ENCODE measurements at places on chromosomes 5 and 9.

GRCh38 chr9:134208310-134208841, 44.0 kb upstream of the RNU6ATAC start:
- DNase-seq: no peak

DNA sequence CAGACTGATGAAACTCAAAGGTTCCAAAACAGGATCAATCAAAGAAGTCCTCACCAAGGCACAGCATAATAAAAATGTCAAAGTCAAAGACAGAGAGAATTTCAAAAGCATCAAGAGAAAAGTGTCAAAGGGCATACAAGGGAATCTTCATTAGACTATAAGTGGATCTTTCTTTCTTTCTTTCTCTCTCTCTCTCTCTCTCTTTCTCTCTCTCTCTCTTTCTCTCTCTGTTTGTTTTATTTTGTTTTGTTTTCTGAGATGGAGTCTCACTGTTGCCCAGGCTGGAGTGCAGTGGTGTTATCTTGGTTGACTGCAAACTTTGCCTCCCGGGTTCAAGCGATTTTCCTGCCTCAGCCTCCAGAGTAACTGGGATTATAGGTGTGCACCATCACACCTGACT, 148.3 kb upstream of the CD180 start:
- no peak for DNase-seq

DNA sequence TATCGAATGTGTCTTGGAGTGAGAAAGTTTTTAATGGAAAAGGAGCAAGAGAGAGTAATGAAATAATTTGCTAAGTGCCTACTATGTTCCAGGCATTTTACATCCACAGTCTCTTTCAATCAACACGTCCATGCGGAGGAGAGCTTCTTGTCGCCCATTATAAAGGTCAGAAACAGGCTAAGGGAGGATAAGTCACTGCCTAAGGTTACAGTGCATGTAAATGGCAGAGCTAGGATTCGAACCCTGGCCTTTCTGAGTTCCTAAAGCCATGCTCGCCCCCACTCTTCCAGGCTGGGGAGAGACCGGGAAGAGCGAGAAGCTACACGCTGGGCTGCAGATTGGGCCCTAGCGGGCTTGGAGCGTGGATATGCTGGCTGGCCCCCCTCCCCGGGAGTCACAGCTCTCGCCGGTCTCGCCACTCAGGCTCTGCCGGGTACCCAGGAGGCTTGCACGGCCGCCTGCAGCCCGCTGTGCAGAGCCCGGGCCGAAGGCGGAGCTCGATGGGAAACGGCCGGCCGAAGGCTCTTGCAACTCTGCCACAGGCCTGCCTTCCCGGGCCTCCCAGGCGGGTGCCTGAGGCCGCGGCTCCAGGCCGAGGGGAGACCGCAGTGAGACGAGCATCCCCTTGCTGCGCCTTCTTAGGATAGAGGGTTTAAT, 775 bp upstream of the LHX2 start:
- no peak for DNase-seq

DNA sequence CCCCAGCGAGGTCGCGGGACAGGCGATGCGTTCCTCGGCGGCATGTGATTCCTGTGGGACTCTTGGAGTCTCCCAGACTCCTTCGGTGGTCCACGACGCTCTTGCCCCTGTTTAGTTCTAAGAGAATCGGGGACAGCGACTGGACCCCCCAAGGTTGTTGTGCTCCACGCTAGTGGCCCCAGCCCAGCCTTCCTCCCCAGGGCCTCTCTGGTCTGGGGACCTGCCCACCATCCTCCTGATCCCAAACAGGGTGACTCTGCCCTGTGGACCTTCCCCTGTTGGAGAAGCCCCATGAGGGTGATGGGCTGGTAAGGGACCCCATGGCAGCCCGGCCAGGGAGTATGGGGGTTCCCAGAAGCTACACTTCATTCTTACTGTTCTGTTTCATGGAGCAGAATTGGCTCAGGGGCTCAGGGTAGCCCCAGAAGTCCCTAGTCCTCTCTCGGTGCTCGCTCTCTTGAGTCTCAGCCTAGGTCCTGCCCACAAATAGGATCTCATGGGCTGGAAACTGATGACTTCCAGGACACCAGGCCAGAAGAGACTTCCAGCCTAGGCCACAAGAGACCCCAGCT, 880 bp downstream of the CARD19 start:
- peak; percentile 21 for DNase-seq

GRCh38 chr5:6321078-6321477, 57.3 kb downstream of the MED10 start:
- DNase-seq: no peak

GRCh38 chr9:72334658-72335337, 30.2 kb downstream of the ZFAND5 start:
- no peak for DNase-seq

- DNase-seq: no peak
Measured at GRCh38 chr9:90013778-90014177, 409.0 kb downstream of the GADD45G start.

DNA sequence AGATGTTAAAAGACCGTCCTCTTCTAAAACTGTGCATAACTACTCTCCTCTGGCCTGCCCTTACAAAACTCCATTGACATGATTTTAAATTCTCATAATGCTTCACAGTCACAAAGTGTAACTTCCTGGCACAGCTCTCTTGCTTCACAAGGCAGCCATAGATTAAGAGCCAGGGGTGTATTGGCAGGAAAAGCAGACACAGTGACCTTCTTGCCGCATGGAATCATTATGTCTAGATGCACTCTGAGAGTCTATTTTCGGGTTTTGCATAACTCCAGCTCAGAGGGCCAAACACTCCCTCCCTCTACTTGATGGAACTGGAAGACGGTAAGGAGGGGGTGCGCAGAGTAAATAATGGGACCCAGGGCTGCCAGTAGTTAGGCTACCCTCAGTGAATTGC, 110.1 kb downstream of the MARCHF3 start:
- no peak for DNase-seq

DNA sequence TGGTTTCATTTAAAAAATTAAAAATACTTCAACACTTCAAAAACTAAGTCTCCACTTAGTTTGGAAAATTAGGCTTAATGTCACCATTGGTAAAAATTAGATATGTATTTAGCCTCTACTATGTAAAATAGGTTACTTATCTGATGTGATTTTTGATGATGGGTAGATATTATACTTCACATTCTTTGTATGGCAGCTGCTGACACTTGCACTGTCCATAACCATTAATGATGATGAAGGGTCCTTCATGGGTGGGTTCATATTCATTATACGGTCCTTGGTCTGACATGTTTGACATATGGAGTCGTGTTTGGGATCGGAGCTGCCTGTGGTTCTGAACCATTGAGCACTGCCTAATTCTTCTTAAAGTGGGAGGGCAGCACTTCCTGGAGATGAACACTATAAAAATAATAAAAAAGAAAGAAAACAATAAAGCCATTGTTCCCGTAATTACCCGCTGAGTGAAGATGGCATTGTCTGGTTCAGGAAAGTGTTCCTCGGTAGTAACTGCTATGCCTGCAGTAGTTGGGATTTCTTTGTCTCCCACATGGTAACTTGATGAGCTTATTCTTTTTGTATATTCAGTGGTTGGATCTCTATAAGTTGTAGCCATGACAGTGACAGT, 2.2 kb downstream of the LRRTM2 start:
- DNase-seq: no peak

DNA sequence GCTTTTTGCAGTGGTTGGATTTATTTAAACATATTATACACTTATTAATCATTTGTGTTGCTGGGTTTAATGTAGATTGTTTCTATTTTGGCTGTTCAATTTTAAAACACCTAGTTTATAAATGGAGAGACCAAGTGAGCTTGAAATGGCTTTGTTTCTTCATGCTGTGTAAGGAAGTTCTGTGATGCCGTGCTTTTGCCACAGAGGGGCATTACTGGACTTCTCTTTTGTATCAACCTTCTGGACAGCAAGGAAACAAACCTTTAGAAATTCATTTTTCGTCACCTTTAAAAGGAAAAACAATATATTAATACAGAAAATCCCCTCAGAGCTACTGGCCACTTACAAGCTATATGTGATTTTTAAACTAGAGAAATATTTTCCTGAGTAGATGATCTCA, 81.9 kb downstream of the DMRTA1 start:
- DNase-seq: no peak

GRCh38 chr5:16315501-16315900, 135.9 kb upstream of the MARCHF11 start:
- DNase-seq: no peak

DNA sequence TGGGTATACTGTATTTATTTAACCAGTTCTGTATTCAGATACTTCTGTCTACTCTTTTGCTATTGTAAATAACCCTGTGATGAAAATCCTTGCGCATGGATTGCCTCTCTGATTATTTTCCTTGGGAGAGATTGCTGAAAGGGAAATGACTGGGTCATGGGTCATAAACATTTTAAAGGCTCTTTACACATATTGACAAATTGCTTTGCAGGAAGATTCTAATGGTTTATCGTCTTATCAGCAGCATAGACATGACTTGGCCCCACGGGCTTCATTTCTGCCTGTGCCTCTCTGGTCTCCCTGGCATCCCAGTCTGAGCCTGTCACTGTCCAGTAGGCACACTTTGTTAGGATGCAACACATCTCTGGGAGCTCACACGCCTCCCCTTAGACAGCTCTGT, 52.3 kb downstream of the RGS3 start:
- no peak for DNase-seq

DNA sequence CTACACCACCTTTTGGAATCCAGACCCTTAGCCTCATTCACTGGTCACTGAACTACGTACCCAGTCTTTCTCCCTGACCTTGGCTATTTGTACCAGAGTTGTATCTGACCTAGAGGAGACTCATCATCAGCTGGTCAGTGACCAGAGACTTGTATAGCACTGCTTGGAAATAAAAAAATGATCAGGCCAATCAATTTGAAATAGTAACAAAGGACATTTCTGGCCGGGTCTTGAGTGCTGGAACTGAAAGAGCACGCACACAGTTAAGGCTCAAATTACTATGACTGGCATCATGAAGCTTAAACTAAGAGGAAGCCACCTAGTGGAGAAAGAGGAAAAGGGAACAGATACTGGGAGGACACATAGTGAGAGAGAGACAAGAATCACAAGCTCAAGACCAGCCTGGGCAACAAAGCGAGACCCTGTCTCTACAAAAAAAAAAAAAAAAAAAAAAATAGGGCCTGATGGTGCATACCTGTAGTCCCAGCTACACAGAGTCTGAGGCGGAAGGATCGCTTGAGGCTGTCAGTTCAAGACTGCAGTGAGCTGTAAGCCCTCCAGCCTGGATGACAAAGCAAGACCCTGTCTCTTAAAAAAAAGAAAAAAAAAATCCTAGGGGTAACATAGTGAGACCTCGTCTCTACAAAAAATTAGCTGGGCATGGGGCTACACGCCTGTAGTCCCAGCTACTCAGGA, 12.8 kb upstream of the SRP19 start:
- DNase-seq: no peak

GRCh38 chr5:66122379-66123034, 21.6 kb upstream of the SREK1 start:
- no peak for DNase-seq

DNA sequence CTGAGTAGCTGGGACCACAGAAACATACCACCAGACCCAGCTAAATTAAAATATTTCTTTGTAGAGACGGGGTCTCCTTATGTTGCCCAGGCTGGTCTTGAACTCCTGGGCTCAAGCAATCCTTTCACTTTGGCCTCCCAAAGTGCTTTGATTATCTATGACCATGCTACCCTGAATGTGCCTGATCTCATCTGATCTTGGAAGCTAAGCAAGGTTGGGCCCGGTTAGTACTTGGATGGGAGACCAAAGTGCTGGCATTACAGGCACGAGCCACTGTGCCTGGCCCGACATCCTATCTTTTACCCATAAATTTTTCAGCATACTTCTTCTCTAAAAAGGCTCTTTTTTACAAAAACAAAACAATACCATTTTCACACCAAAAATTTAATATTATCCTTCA, 137.0 kb upstream of the LRRTM2 start:
- DNase-seq: no peak

GRCh38 chr5:95401626-95402025, 10.5 kb downstream of the FAM81B start:
- no peak for DNase-seq

- no peak for DNase-seq
Measured at GRCh38 chr5:2813678-2814077, 62.2 kb upstream of the IRX2 start.

DNA sequence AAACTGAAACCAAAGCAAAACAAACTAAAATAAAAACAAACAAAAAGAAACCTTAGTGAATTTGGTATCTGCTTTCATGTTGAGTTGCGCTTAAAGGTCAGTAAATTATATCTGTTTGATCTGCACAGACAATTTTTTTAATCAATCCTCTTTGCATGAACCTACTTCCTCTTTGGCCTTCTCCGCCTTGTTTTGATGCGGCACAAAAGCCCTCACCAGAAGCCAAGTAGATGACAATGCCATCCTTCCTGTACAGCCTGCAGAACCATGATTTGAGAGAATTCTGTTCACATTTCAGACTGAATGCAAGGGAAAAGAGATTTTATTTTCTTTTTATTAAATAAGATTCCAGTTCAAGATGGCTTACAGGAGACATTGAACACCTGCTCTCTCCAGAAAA, 473.6 kb upstream of the FTMT start:
- no peak for DNase-seq

GRCh38 chr9:128118971-128119665, 8.4 kb downstream of the PTGES2 start:
- DNase-seq: no peak

- DNase-seq: no peak
Measured at GRCh38 chr9:87256973-87257372, 240.7 kb upstream of the DAPK1 start.

DNA sequence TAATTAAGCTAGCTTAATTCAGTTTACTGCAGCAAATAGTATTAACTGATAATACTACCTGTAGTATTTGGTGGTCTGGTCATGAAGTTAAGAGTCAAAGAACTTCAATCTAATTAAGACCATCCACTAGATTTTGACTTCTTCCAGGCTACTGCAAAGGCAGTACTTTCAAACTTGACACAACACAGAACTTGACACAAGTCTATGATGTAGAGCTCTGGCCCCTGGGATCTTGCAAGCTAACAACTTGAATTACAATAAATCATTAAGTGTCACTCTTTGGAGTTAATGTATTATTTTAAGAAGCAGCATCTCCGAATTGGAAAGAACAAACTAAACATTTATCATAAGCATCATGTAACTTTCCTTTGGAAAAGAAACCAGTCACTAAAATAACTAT, 40.9 kb downstream of the UIMC1 start:
- DNase-seq: no peak

DNA sequence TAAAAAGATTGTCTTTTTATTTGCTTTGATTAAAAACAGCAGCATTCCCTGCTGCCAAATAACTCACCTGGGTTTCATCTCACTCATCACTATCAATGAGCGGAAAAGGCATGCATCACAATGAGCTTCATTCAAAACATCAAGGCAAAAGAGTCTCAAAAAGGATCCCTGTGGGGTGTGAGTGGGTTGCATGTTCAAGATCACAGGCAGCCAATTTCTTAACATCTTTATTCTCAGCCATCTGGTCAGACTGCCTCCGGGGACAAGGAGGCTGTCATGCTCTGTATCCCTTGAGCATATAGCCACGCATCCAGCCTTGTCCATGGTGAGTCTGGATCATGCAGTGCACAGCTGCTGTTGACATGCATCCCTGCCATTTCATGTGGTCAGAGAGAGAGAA, 117.1 kb downstream of the ICE1 start:
- no peak for DNase-seq

- no peak for DNase-seq
Measured at GRCh38 chr5:5719292-5719691, 296.8 kb downstream of the ICE1 start.

All from naive thymus-derived CD8-positive, alpha-beta T cell (primary cell).